ENCODE measurements at places on chromosomes 11 and 22.

DNA sequence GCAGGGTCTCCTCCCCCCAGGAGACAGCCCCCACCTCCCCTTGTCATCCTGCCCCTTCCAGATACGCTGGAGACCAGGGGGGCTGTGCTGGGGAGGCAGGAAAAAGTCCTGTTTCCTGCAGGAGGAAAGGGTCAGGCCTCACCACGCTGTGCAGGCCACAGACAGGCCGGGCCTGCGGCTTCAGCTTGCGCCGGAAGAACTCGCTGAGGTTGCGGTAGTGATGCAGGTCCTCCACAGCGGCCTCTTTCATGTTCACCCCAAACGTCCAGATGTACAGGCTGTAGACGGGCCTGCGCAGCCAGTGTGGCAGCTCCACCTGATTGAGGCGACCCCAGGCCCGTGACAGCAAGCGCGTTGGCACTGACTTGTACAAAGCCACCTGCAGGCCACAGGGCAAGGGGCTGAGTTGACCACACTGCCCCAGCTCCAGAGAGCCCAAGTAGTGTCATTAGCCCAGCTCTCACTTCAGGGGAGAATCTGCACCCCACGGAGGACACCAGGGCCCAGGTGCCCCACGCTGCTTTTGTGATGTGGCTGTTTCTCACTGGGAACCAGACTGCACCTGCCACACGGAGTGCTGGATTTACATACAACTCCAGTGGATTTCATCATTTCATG lies 40.4 kb downstream of the PISD start:
- DNase-seq: no peak

- DNase-seq: peak; percentile 63
Observed at GRCh38 chr11:65078151-65078550, 5.7 kb downstream of the CDCA5 start.

GRCh38 chr11:47477323-47477722 lies 28.4 kb upstream of the RAPSN start:
- DNase-seq: no peak

GRCh38 chr11:92941676-92942571 lies 27.5 kb upstream of the MTNR1B start:
- DNase-seq: no peak

- no peak for DNase-seq
Observed at GRCh38 chr22:36493690-36494110, 12.3 kb upstream of the TXN2 start.

DNA sequence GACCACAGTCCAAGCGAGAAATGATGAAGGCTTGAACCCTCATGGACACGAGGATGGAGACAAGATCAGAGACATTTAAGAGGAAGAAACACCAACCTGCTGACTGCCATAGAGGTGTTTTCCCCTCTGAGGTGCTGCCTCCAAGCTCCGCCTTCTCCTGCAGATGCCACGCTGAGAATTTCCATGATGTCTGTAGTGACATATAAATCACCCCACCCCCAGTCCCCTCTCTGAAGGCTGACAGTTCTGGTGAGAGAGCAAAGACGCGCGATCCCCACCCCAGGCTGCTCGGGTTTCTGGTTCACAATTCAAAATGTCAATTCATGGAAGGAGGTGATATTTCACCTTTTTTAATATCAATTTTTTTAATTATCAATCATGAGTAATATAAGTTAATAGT lies 28.2 kb downstream of the LRRC32 start:
- no peak for DNase-seq

GRCh38 chr22:26921726-26922125 lies 264.3 kb downstream of the MIAT start:
- DNase-seq: no peak

GRCh38 chr11:62919898-62920640 lies 1.1 kb downstream of the CHRM1 start:
- no peak for DNase-seq

DNA sequence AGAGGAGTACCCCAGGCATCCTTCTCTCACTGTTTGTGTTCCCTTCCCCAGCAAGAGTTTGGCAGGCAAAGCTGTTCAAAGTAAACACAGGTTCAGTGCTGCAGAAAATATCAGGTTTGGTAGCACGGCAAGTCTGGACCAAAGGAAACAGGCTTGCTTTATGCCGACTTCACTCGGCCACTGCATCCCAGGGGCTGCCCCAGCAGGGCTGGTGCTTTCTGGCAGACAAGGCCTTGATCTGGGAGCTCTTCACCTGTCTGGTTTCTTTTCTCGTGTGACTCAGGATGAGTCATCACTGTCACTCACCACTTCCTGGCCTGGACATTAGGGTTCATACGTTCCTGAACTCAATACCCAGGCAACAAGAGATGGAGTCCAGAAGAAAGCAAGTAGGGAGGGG lies 52.6 kb upstream of the NAV2 start:
- DNase-seq: no peak

DNA sequence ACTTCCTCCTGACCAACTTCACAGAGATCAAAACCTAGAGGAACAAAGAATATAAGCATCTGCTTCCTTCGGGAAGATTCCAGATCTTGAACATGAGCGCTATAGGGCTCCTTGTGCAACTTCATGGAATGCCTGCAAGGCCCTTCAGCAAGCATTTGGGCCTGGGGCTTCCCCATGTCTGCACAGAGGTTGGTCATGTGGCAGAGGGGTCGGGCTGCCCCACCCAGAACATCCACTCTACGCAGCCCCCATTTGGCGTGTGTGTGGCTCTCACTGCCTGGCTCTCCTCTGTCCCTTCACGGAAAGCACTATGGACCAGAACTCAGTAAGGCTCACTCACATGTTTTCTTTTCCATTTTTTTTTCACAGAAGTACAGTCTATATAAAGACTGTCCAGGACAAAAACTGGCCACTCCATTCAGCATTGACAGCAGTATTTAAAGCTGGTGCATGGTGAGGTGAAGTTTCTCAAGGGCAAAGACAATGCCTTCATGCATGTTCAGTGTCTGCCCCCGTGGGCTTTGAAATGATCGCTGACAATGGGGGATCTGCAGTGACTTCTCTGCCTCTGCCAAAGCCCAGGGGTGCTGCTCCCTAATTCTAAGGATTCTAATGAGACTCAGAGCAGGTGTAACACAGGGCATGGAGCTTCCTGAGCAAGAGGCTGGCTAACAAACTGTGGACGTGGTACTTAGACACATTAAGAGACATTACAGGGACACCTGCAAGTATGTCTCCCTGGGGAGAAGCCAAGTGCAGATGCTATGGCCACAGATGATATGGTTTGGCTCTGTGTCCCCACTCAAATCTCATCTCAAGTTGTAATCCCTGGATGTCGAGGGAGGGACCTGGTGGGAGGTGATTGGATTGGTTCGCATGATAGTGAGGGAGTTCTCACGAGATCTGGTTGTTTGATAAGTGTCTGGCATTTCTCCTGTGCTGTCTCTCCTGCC lies 66.5 kb upstream of the PITPNB start:
- no peak for DNase-seq

- DNase-seq: no peak
Observed at GRCh38 chr11:766106-766935, 11.0 kb downstream of the GATD1 start.

Data from activated T-helper 1 cell treated with anti-CD3 and anti-CD28 coated beads, Interleukin-2, amount 50 U/mL, for 16 hours (primary cell).